ENCODE measurements at places on chromosomes 3 and 15.

DNA sequence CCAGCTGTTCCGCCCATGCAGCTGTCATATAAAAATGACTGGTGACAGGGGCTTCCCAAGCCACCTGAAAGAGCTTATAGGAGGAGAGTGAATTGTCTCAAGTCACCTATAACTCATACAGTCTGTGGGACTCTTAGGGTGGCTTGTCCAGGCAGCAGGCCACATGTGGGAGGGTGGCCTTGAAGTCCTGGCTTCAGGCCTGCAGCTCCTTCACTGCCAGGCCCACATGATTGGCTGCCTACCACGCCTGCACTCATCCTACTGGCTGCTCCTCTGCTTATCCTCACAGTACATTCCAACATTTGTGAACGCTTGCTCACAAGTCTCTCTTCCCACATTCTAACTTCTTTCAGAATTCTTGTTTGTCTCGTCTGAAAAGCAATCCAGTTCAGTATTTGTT is 41.1 kb upstream of the TIPARP start:
- peak; percentile 70 for DNase-seq

DNA sequence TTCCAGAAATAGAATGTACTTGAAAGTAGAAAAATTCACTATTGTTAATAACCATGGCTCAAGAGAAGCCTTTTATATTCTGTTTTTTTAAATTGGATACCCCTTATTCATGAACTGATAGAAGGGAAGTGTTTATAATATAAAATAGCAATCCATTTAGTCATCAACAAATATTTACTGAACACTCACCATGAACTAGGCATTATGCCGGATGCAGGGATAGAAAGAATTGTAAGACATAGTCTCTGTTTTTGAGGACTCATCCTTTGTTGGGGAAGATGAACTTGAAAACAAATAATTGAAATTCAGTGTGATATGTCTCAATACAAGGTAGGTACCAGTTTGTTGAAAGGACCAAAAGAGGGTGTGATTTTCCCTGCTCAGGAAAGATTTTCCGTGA is 160.9 kb upstream of the SATB1 start:
- DNase-seq: no peak

- no peak for DNase-seq
These were observed 36.2 kb downstream of the EHD4 start for GRCh38 chr15:41936155-41936554.

GRCh38 chr3:68483601-68484000 is 448.7 kb downstream of the TAFA4 start:
- DNase-seq: no peak

- no peak for DNase-seq
These were observed 310.8 kb downstream of the PTPRG start for GRCh38 chr3:61872077-61872706.

DNA sequence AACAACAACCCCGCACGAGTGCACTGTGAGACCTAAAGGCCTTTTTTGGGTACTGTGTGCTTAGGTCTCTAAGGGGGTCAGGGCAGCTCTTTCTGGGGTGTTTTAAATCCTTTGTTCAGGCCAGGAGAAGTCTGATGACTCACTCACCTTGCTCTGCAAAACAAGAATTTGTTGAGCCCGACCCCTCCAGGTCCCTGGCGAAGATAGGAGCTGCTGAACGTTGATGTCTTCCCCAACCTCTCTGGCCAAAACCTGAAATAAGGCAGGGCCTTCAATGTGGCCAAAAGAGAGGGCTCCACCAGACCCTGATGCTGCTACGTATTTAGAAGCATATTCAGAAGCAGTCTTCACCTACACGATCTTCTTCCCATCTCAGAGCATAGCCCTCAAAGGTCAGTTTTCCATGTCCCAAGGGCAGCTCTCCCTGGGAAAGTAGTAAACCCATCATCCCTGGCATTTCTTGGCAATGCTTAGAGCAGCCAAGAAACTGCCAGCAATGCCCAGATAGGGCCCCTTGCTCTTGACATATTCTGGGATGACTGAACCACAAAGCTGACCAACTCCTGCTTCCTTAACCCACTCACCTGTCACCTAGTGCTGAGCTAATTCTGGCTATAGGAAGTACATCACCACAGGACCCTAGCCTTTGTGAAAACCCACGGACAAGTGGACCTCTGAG is 27.1 kb downstream of the CCDC13 start:
- DNase-seq: no peak

- DNase-seq: no peak
These were observed 160.7 kb downstream of the TAFA4 start for GRCh38 chr3:68771681-68772080.

- DNase-seq: no peak
These were observed 40.8 kb downstream of the LMCD1 start for GRCh38 chr3:8542190-8543135.

- no peak for DNase-seq
These were observed 13.4 kb downstream of the STT3B start for GRCh38 chr3:31546162-31546561.

DNA sequence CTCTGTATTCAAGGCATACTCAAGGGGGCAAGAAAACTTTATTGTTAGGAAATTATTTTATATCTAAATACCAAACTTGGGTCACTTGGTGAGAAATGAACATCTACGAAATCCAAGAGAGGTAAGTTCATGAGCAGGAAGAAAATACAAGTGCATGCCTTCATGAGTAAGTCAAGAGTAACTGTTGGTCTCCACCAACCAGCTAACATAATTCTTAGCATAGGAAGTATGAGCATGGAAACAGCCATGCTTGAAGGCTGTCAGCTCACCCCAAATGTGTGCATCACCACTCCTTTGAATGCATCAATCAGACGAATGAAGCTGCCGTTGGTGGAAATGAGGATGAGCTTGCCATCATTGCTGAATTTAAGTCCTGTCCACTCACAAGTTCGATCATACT is 13.9 kb downstream of the PPM1M start:
- DNase-seq: no peak

- DNase-seq: peak; percentile 73
These were observed 675 bp downstream of the BRPF1 start for GRCh38 chr3:9732080-9732739.

DNA sequence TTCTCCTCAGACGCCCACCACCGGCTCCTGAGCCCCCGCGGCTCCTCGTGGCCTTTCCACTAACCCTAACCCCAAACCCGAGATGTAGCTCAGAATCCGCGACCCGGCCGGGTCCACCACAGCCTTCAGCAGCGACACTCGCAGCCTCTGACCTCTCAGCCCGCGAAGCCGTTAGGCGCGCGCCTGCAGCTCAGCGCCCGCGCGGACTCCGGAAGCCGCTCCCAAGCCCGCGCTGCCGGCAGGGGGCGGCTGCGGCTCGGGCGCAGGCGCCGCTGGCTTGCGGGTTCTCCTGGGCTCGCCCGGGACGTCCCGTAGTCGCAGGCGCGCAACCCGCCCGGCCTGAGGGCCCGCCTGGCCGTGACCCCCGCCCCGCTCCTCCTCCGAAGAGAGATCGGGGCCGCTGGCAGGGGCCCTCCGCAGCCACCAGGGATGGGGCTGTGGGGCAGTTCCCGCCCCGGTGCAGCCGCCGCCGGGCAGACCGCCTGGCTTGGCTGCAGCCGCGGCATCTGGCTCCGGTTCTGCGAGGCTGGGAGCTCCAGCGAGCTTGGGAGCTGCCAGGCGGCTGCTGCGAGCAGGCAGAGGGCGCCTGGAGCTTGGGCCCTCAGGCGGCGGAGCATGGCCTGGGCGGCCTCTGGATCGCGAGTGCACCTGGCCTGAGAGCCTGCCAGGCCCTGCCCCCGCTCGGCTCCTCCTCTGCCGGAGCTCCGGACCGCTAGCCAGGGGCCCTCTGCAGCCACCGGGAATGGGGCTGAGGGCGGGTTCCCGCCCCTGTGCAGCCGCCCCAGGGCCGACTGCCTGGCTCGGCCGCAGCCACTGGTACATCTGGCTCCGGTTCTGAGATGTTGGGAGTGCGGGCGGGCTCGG is 120.7 kb downstream of the LMLN start:
- DNase-seq: peak; percentile 86

DNA sequence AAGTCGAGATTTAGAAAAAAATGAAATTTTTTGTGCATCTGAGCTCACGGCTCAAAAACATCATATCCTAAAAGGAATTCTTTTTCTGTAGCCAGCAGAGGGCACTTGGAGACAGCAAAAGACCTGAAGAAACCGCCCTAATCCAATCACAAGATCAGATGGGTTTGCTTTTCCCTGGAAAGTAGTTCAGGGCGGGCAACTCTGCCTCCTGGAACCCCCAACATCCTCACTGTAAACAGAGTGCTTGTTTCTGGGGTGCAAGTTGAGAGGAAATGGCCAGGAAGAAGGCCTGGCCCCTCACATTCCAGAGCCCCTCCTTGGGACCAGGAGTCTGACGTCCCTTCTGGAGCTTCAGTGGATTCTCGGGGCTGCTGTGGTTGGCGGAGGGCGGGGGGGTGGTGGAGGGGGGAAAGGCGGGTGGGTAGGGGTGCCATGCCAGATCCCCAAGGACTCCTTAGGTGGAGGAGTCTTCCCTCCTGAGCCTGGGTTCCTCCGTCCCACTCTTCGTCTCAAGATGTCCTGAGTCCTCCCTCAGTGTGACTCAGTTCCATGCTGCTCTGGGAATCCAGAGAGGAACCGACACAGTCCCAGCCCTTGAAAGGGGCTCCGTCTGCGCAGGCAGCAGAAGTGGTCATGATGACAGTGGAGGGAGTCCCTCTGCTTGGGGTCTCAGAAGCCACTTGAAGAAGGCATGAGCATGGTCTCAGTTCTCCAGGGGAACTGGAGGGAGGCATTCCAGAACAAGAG is 35.9 kb downstream of the CCK start:
- DNase-seq: no peak

DNA sequence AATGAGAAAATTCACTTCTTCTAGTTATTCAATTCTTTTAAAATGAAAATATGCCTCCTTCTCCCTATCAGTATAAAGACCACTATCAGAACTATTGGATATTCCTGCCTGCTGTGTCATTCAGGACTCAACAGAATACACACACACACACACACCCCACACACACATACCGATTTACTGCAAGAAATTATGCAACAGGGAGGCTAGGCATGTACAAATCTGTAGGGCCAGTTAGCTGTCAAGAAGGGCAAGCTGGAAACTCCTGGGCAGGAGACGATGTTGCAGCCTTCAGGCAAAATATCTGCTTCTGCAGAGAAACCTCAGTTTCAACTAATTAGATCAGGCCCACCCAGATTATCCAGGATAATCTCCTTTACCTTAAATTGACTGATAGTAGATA is 13.9 kb upstream of the RYR3 start:
- no peak for DNase-seq

GRCh38 chr3:139357899-139358298 is 14.1 kb downstream of the MRPS22 start:
- DNase-seq: no peak

DNA sequence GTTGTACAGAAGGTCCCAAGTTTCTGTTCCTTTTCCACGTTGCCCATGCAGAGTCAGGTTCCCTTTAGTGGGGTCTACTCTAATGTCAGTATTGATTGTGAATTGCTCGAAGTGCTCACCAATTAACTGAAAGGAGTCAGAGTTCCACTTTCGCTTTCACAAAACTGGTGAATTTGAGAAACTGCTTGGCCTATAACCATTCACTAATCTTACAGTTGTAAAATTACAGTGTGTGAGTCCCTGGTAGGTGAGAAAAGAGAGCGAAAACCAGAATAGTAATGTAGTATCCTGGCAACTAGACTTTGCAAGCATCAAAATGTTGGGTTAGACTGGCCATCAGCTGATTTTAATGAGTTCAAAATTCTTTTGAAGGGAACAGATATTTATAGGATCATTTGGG is 237.5 kb upstream of the CHRM5 start:
- DNase-seq: no peak

GRCh38 chr3:186318135-186318534 is 43.9 kb downstream of the DGKG start:
- no peak for DNase-seq

DNA sequence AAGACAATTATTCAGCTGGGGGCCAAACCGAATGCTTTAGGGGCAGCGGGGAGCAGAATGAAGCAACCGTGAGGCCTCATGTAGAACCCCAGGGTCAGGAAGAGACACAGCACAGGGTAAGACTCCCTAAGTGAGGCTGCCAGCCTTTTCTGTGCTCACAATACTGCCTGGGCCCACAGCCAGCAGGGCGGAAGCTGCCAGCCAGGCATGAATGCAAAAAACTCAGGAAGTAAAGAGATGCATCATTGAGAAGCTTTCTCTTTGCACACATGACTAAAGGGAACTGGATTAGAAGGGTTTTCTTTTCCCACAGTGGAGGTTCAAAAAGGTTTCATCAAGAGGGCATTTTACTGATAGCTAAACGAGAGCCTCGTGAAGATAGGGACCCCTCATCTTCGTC is 33.3 kb downstream of the CA12 start:
- peak; percentile 64 for DNase-seq

DNA sequence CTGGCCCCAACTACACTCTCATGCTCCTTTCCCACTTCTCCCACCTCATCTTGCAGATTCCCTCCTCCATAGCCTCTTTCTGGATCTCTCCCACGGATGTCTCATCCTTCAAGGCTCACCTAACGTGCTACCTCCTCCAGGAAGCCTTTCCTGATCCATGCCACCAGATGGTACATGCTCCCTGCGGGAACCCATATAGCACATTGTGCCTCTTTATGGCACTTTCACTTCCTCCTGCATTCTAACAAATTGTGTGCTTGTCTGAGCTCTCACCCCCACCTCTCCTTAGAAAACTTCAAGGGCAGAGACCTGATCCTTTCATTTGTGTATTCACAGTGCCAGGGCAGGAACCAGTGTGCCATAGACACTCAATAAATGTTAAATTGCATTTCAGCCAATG is 63.0 kb downstream of the HES1 start:
- DNase-seq: no peak

DNA sequence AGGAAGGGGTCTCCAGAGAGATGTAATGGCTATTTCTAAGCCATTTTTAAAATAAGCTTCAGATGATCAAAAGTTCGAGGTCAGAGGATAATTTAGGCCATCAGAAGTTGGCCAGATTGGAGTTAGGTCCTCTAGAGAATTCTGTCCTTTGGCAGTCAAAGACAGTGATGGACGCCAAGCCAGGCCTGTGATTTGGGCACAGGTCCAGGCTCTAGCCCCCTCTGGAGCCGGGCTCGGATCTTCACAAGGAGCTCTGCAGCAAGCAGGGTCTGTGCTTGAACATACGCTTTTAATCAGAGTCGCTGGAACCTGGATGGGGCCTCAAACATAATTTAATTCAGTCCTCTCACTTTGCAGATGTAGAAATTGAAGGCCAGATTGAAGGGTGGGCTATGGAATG is 151.4 kb upstream of the BCL6 start:
- DNase-seq: no peak

GRCh38 chr15:100222349-100222715 is 119.4 kb downstream of the ADAMTS17 start:
- no peak for DNase-seq

GRCh38 chr15:40246496-40247280 is 7.8 kb downstream of the PAK6 start:
- DNase-seq: peak; percentile 32

DNA sequence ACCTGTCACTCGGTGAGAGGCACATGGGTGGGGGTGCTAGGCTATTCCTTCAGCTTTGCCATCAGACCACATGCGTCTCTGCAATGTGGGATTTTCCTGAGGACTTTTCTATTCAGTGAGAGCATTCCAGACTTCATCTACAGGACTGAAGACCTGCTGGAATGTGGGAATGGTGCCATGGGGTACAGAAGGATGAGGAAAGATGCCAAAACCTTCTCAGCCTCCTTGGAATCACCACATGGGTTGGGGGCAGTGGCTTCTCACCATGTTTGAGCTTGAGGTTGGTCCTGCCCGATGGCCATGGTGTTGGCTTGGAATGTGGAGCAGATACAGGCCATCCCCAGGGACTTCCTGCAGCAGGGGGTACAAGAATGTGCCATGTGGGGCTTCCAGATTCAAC is 80.9 kb upstream of the KLF13 start:
- no peak for DNase-seq
